ENCODE measurements at places on chromosomes 13 and 19. TPM values are rescaled to one million over a fixed set of nuclear protein-coding genes. Genes with fewer than 3 reads are reported as not detected.

The CEACAM7 gene
- not detected for total RNA-seq

- no peak for DNase-seq
These were observed at the start of gene ZNF536 for GRCh38 chr19:30371960-30372824. Gene ZNF536 (plus strand): TSS chr19:30372384. CDS start chr19:30443563, 71,179 bp downstream.

- DNase-seq: no peak
These were observed 19.5 kb upstream of the ARL11 start for GRCh38 chr13:49608651-49609331.

GRCh38 chr19:10290357-10290875, 664 bp downstream of the ICAM5 start:
- peak; percentile 31 for DNase-seq

GRCh38 chr13:34657716-34658115, 284.4 kb upstream of the NBEA start:
- DNase-seq: no peak

The PSG1 gene
- not detected for total RNA-seq

The MCF2L gene
- 8.9 TPM for total RNA-seq

GRCh38 chr13:75723901-75724300, 87.8 kb downstream of the LMO7 start:
- DNase-seq: no peak

- DNase-seq: no peak
These were observed 49.9 kb upstream of the UBAC2 start for GRCh38 chr13:99150575-99151361.

The CATSPERD gene
- total RNA-seq: not detected

The SIGLEC11 gene
- total RNA-seq: not detected

DNA sequence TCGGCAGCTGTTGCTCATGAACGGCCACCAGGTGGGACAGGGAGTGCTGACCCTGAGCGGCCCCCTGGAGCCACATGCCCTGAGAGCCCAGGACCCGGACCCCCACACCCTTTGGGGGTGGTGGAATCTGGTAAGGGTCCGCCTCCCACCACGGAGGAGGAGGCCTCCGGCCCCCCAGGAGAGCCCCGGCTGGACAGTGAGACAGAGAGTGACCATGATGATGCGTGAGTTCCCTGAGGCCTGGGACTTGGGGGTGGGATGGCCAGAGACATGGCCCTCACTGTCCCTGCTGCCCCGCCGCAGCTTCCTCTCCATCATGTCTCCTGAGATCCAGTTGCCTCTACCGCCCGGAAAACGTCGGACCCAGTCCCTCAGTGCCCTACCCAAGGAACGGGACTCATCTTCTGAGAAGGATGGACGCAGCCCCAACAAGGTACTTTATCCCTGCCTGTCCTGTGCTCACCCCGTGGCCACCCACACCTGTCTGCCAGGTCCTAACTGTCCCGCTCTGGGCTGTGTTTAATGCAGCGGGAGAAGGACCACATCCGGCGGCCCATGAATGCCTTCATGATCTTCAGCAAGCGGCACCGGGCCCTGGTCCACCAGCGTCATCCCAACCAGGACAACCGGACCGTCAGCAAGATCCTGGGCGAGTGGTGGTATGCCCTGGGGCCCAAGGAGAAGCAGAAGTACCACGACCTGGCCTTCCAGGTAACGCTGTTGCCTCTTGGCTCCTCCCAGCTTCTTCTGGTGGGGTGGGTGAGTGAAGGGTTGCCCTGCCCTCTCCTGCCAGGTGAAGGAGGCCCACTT, 14.7 kb upstream of the PRR19 start:
- no peak for DNase-seq

The GYS1 gene
- total RNA-seq: 58.7 TPM

- no peak for DNase-seq
These were observed 291.4 kb downstream of the DCLK1 start for GRCh38 chr13:35839806-35840205.

The ELANE gene
- not detected for total RNA-seq

DNA sequence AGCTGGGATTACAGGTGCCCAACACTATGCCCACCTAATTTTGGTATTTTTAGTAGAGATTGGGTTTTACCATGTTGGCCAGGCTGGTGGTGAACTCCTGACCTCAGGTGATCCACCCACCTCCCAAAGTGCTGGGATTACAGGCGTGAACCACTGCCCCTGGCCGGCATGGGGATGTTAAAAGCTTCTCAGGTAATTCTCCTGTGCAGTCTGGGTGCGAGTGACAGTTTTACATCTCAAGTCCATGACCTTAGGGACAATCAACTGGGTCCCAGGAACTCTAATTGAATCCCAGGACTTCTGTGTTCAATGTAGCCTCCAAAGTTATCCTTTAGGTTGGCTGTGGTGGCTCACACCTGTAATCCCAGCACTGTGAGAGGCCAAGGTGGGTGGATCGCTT, 100.1 kb upstream of the TSHZ3 start:
- DNase-seq: no peak

GRCh38 chr13:49046519-49046918, 70.8 kb downstream of the FNDC3A start:
- DNase-seq: no peak

- peak; percentile 90 for DNase-seq
These were observed at the start of gene ARHGAP45 for GRCh38 chr19:1066748-1067340. Gene ARHGAP45 (plus strand): TSS chr19:1067167. CDS start chr19:1067406, 239 bp downstream.

GRCh38 chr19:51676566-51677083, 16.5 kb upstream of the SPACA6 start:
- DNase-seq: peak; percentile 87

GRCh38 chr13:110103534-110103933, 203.4 kb downstream of the COL4A1 start:
- DNase-seq: no peak

DNA sequence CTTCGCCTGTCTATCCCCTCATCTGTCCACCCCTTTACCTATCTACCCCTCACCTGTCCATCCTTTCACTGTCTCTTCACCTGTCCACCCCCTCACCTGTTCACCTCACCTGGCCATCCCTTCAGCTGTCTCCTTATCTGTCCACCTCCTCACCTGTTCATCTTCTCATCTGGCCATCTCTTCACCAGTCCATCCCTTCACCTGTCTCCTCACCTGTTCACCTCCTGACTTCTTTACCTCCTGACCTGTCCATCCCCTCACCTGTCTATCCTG, 13.2 kb upstream of the KANK2 start:
- no peak for DNase-seq

DNA sequence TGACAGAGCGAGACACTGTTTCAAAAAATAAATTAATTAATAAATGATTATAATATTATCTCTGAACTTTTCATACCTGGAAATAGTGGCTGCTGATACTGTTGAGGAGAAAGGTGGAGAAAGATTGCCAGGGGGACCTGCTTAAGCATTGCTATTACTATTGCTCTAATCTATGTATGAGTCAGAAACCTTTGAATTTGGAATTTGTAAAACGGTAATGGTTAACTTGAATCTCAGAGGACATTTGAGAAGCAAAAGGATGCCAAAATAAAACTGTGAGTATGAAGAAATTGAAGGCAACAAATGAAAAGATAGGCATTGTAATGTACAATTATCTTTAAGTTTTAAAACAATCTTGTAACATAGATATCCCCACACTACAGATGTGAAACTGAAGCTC, 5.2 kb downstream of the MRPL57 start:
- no peak for DNase-seq

The CYP4F3 gene
- 0.16 TPM for total RNA-seq

- no peak for DNase-seq
These were observed 21.3 kb downstream of the IPO5 start for GRCh38 chr13:97974773-97975172.

DNA sequence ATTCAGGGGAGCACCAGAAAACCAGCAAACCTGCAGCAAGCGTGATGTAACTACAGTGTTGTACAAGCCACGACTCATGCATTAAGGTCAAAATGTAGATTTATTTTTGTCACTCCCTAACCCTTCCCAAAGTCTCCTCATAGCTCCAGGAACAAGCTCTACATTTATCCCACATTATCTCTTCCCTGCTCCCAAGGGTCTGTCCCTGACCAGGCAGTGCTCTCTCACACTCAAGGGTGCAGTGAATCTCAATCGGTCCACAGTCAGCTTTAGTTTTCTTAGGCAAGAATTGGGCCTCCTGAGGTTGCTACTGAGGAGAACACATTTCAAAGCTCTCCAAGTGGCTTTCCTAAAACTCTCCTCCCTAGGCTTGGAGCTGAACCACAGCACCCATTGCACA, 219.4 kb downstream of the NHLRC3 start:
- DNase-seq: no peak

- peak; percentile 74 for DNase-seq
These were observed 12.1 kb upstream of the PEX11G start for GRCh38 chr19:7500811-7501450.

The COMP gene
- total RNA-seq: not detected

DNA sequence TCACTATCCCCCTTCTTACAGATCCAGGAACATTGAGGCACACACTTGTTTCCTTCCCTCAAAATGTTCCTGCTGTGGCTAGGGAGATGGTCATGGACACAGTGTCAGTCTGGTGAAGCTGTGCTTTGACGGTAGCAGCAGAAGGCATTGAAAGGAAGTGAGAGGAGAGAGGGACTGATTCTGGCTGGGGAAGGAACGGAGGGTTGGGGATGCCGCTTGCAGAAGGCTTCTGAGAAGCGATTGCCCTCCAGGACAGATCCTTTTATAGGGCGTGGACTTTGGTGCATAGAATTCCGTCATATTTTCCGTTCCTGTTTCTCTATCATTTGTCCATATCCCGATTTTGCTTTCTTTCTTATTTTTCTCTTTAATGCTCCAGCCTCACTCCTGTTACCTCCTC, 14.1 kb upstream of the MYH14 start:
- DNase-seq: no peak

The FCAR gene
- not detected for total RNA-seq

DNA sequence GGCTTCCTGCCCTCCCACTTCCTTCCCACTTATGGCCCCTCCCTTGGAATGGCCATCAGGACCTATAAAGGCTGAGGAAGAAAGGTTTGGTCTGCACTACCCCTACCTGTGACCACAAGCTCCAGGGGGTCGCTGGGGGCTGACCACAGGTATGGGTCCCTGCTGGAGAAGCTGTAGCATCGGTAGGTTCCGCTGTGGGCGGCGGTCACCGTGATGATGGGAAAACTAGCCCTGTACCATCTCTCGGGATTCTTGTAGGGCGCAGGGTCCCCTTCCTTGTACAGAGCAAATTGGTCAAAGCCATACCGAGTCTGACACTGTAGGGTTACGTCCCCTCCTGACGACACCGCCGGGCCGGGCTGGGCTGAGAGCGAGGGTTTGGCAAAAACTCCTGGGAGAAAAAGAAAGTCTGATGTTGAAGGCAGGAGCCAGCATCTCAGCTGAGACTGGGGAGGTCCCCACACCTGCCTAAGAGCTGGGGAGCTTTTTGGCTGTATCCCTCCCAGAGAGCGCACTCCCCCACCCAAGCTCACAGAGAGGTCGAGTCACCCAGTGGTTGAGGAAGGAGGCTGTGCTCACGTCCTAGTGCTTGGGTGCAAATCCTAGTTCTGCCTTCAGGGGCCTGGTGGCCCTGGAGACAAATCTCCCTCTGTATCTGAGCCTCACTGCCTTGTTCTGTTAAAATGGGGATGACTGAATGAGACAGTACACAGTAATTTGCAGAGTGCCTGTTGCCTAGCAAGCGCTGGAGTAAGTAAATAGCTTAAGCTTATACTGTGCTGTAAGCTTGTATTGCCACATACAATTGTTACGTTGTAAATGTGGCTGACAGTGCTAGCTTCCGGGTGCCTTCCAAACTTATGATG, 10.4 kb downstream of the GP6 start:
- DNase-seq: peak; percentile 12

DNA sequence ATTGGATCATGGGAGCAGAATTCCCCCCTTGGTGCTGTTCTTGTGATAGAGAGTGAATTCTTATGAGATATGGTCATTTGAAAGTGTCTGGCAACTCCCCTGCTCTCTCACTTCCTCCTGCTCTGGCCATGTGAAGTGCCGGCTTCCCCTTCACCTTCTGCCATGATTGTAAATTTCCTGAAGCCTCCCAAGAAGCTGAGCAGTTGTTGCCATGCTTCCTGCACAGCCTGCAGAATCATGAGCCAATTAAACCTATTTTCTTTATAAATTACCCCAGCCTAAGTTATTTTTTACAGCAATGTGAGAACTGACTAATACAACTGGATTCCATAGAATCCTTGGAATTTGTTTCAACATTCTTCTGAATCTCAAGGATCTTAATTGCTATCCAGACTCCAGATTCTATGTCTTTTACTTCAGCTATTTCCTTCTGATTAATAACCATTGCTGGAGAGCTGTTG, 328.1 kb downstream of the SLITRK5 start:
- DNase-seq: no peak

DNA sequence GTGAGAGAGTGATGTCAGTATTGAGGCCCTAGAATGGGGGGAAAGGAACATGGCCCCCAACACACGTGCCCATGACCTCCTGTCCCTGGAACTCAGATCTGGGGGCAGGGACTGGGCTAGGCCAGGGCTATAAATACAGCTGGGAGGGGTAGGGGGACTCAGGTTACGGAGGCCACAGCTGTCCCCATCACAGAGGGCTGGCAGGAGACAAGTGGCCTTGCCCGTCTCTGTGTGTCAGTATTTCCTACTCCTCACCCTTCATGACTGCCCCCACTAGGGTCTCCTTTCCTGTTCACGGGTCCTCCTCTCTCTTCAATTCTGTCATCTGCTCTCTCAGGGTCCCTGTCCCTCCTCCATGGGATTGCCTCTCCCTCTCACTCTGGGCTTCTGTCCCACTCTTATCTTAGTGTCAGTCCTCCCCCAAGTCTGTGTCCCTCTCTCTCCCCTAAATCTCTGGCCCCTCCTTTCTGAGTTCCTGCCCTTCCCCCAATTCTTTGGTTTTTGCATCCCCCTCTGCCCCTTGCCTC, 687 bp upstream of the HRC start:
- no peak for DNase-seq

DNA sequence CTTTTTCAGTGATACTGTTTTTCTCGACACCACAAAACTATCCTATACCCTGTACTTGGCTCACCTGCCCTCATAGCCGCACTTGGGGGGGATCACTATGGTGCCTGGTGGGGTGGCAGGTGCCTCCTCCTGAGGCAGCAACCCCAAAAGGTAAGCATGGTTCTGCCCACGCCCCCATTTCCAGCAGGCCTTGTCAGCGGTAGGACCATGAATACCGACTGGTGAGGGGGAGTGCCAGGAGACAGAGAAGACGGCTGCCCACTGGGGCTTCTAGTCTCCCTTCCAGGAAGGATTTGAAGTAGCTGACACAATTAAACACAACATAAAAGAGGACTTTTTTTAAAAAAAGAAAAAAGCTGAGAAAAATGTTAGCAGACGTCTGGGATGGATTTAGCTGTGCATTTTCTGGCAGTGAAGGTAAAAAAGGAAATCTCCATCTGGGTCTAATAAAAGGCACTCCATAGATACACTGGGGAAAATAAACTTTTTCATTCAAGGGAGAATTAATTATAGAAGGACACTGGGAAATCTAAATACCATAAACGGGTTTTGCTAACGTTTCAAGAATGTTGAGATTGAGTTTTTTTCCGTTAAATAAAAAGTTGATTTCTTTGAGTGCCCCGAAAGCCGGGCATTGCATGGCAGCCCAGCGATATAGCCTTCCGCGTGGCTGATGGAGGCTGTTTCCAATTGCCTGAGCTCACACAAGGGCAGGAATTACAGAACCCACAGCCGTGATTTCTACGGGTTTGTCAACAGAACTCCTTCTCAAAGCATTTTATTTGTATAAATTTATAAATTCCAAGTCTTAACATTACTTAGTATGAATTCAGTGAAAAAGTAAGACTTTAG, 45.1 kb downstream of the ATP11A start:
- no peak for DNase-seq

The MYPOP gene
- total RNA-seq: 4.1 TPM

All from activated CD8-positive, alpha-beta T cell treated with anti-CD3 and anti-CD28 coated beads for 36 hours (primary cell).